ENCODE measurements at places on chromosomes 12 and 14.

GRCh38 chr12:3533703-3534386 is 42.8 kb downstream of the PRMT8 start:
- DNase-seq, result no peak

- DNase-seq, result no peak
Measured at GRCh38 chr12:111285200-111285599, 83.7 kb downstream of the PHETA1 start.

DNA sequence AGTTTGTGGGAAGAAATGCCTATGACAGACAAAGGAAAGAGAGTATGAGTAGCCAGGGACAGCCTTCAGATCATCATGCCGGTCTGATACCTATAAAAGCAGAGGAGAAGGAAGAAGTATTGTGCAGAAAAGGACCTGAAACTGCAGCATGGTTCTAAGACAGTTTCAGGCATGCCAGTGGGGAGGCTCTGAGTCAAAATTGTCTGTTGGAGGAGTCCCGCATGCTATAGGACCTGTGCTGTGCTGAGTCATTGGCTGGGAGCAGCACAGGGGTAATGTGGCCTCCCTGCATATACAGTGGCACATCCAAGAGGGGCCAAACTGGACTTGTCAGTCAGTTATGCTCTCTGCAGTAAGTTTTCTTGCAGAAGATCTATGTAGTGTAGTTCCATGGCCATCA is 40.7 kb downstream of the NEUROD4 start:
- no peak for DNase-seq

- DNase-seq, result no peak
Measured at GRCh38 chr12:27534060-27534764, 10.2 kb downstream of the PPFIBP1 start.

GRCh38 chr12:54870617-54871016 is 16.3 kb downstream of the MUCL1 start:
- no peak for DNase-seq

DNA sequence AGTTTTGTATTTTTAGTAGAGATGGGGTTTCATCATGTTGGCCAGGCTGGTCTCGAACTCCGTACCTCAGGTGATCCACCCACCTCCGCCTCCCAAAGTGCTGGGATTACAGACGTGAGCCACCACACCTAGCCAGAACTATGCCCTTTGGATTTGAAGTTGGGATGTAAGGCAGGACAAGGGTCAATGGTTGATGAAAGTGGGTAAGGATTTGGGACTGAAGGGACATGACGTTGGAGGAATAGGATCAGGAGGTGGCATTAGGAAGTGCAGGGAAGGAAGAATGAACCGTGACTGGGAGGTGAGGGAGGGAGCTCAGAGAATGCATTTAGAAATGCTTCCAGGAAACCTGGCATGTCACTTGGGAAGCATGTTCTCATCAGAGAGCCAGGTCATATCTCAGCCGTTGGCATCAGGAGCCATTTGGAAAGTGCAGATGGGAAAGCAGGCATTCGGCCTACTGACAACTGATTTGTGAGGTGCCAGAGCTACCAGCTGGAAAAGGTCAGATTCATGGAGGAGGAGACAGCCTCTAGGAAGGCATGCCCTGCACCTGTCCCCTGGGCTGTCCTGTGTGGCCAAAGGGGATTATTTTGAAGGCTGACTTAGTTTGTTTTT is 2.2 kb downstream of the CRADD start:
- no peak for DNase-seq

DNA sequence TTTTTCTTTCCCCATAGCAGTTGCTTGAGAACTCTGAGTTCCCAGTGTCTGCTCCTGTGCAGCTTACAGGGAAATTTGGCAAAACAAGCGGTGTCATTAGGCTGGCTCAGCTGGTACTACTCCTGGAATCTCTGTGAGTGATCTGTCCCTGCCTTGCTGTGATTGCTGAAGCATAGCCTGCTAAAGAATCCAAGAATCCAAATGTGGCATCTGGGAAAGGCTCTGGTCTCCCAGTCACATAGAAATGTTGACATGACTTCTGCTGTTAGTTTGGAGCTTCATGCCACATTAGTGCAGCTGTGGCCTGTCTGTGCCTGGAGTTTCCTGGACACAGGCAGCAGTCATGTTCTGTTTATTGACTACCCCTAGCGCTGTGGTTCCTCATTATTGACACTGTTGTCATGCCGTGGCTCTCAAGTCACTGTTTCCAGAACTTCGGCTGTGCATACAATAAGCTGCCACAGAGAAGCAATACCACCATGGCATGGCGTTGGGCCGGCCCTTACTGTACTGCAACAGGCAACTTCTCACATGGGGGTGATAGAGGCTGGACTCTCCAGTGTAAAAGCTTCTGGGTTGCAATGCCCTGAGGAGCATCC is 166.8 kb downstream of the MYRFL start:
- DNase-seq, result no peak

- DNase-seq, result no peak
Measured at GRCh38 chr14:64844272-64844671, 35.4 kb downstream of the SPTB start.

DNA sequence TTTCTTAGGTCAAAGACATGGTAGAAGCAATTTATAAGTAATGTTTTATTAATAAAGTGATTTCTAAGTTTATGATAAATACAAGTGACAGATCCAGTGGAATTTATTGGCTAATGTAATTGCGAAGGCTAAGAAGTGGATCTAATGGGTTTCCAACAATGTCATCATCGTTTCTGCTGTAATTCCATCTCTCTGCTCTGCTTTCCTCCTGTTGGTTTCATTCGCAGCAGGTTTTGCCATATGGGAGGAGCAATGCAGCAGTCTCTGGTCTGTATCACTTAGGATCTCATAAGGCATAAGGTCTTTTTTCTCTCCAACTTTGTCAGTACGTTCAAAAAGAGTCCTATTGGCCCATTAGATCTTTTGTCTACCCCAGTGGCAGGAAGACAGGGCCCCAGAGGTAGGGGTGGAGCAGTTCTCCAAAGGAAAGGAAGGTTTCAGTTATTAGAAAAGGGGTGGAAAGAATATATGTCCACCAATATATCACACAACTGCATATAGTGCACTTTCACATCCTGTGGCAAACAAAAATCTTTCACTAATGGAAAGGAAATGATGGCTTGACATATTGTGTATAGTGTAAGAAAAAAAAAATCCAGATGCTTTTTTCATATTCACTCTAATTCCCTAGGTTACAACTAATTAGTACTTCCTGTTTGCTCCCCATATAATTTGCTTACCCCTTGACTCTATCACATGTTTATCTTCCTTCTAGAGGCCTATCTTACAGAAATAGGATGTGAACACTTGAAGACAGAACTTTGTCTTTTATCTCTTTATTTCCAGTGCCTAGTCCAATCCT is 451.3 kb downstream of the ZFP36L1 start:
- DNase-seq, result peak; percentile 36

- peak; percentile 7 for DNase-seq
Measured at GRCh38 chr12:102061096-102061559, 663 bp downstream of the WASHC3 start.

GRCh38 chr12:52007982-52008510 is 1.3 kb downstream of the TAMALIN start:
- DNase-seq, result no peak

- no peak for DNase-seq
Measured at GRCh38 chr14:71410578-71411284, 503.5 kb downstream of the PCNX1 start.

GRCh38 chr12:100566887-100567637 is 6.4 kb upstream of the GAS2L3 start:
- DNase-seq, result no peak

- DNase-seq, result no peak
Measured at GRCh38 chr12:116538076-116538591, 21.0 kb upstream of the MAP1LC3B2 start.

DNA sequence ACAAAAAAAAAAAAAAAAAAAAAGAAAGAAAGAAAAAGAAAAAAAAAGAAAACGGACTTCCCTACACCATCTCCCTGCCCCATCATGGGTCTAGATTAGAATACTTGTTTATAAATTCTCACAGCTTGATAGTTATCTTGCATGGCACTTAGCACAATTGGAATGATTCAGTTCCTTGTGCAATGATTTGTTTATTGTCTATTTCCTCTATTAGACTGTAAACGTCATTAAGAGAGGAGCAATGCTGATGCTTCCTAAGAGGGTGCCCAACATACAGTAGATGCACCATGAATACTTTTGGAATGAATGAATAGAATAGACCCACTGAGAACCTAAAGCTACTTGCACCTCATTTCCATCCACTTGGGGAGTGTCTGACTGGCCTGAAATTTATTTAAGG is 40.8 kb downstream of the PAX9 start:
- no peak for DNase-seq

GRCh38 chr14:75822522-75823141 is 159.2 kb downstream of the TGFB3 start:
- no peak for DNase-seq

- no peak for DNase-seq
Measured at GRCh38 chr12:31583878-31584277, 7.1 kb downstream of the DENND5B start.

DNA sequence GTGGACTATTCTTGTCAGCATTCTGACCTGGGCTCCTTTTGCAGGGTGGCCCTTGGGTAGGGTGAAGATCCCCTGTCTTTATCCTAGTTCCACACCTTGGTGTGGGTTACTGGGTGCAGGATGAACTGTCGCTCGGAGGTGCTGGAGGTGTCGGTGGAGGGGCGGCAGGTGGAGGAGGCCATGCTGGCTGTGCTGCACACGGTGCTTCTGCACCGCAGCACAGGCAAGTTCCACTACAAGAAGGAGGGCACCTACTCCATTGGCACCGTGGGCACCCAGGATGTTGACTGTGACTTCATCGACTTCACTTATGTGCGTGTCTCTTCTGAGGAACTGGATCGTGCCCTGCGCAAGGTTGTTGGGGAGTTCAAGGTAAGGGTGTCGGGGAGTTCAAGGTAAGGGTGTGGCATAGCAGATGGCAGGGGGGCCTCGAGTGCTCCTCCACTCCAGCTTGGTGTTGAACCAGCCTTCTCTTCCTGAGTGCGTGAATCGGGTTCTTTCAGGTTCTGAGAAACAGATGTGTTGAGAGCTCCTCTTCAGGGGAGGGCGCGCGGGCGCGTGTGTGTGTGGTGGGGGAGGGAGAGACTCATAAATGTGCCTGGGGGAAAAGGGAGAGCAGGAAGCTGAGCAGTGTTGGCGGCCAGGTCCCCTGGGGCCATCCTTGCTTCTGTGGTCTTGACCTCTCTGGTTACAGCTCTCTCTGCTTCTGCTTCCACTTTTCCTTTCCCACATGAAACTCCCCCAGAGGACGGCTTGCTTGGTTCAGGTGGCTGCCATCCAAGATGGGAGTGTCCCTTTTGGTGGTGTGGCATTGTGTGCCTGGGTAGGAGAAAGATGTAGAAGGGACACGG is 4.0 kb downstream of the ATG101 start:
- DNase-seq, result no peak

GRCh38 chr12:59403259-59403932 is 192.4 kb upstream of the SLC16A7 start:
- peak; percentile 3 for DNase-seq

- DNase-seq, result no peak
Measured at GRCh38 chr12:75995691-75996090, 35.9 kb downstream of the PHLDA1 start.

- no peak for DNase-seq
Measured at GRCh38 chr14:93928184-93929047, 1.3 kb downstream of the FAM181A start.

DNA sequence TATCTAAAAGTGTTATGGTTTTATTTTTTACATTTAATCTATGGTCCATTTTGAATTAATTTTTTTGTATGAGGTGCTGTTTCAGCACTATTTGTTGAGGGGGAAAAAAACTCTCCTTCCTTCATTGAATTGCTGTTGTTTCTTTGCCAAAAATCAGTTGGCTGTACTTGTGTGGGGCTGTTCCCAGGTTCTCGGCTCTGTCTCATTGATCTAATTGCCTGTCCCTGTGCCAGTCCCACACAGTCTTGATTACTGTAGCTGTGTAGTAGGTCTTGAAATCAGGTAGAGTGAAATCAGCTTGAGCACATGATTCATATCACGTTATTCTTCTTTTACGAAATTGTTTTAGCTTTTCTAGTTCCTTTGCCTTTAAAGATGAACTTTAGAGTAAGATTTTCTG is 109.7 kb downstream of the ADGRD1 start:
- no peak for DNase-seq

DNA sequence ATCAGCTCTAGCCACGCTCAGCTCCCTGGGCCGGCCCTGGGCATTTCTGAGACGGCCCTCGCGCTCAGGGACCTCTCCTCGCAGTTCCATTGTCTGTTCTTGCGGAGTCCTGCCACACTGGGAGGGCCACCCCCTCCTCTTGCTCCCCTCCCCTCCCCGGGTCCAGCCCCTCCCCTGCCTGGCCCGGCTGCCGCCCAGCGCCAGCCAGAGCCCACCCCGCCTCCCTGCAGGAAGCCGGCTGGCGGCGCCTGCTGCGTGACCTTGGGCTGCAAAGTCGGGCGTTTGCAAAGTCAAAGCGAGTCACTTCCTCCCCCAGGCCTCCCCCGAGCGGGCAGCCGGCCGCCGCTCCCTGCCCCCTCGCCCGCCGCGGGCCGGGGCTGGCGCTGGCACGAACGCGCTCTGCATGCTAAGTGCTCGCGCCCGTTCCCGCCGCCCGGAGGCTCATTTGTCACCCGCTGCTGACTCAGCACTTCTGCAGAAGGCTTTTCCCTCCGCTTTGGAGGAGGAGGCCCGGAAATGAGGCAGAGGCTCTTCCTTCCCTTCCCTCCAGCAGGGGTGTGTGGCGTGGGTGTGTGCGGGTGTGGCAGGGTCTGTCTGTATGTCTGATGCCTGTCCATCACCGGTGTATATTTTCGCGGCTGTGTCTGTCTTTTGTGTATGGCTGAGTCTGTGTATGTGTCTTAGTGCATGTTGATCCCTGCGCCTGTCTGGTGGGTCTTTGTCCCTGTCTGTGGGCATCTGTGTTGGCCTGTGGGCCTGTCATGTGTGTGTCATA is 72.0 kb downstream of the IRF2BPL start:
- DNase-seq, result peak; percentile 55

- no peak for DNase-seq
Measured at GRCh38 chr14:43692706-43693105, 814.4 kb downstream of the FSCB start.

GRCh38 chr12:89984846-89985245 is 276.2 kb upstream of the ATP2B1 start:
- no peak for DNase-seq

GRCh38 chr12:1529862-1530591 is 64.4 kb downstream of the FBXL14 start:
- DNase-seq, result peak; percentile 42

GRCh38 chr14:81269100-81269978 is 48.6 kb upstream of the GTF2A1 start:
- DNase-seq, result peak; percentile 67

DNA sequence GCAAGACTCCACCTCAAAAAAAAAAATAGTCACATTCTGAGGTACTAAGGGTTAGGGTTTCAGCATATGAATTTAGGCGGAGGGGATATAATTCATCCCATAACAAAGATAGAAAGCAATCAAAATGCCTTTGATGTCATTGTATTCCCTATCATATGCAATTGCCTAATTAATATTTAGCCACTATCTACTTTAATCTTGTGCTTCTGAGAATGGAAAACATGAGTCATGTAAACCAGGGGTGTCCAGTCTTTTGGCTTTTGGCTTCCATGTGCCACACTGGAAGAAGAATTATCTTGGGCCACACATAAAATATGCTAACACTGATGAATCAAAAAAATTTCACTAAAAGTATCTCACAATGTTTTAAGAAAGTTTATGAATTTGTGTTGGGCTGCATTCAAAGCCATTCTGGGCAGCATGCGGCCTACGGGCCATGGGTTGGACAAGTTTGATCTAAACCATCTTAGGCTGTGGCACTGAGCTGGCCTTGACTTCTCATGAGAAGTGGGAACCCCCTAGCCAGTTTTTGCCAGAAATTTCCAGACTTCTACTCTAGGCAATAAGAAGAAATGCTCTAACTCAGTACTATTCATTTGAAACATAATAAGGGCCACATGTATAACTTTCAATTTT is 219.8 kb downstream of the PTPRO start:
- no peak for DNase-seq

GRCh38 chr12:125860672-125861288 is 795.5 kb downstream of the AACS start:
- DNase-seq, result no peak

Measured in germinal center (tissue), 1 donor.